ENCODE measurements at places on chromosomes 13 and 19.
A peak's percentile ranks its signal among the peaks of the same experiment; 100 is the strongest.

DNA sequence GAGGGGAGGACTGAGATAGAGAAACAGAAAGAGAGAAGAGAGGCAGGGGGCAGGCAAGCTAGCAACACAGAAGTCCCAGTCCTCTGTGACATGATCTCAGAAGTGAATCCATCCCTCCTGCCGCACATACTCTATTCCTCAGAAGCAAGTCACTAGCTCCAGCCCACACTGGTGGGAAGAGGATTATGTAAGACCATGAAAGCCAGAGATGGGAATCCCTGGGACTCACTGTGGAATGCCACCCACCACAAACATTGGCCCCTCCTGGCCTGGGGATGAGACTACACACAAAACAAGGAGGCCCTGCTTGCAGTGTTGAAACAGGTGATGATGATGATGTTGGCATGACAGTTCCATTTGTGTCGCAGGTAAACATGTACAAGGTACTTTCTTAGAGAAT lies 419.9 kb downstream of the IRS2 start:
- DNase-seq, result no peak

DNA sequence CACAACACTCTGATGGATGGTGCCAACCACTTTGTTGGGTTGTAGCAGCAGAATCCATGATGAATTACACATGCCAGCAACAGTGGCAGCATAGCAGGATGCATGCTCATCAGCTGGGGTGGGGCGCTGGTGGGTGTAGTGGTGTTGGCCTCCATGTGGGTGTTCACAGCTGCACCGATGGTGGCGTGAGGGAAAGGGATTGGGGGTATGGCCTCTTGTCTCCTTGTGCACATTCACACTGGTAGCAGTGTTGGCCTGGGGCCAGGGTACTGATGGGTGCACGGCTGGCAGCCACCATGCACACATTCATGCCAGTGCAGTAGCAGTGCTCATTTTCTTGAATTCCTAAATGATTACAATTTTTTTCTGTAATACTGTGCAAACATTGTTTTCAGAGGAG lies 2748.8 kb upstream of the PCDH20 start:
- DNase-seq, result no peak

- no peak for DNase-seq
Observed at GRCh38 chr19:44903602-44904425, 1.8 kb upstream of the APOE start.

GRCh38 chr19:7578127-7578526 lies 17.5 kb upstream of the CAMSAP3 start:
- DNase-seq, result no peak

- DNase-seq, result peak; percentile 99
Observed at GRCh38 chr19:51367565-51368365, 1.0 kb downstream of the CLDND2 start.

DNA sequence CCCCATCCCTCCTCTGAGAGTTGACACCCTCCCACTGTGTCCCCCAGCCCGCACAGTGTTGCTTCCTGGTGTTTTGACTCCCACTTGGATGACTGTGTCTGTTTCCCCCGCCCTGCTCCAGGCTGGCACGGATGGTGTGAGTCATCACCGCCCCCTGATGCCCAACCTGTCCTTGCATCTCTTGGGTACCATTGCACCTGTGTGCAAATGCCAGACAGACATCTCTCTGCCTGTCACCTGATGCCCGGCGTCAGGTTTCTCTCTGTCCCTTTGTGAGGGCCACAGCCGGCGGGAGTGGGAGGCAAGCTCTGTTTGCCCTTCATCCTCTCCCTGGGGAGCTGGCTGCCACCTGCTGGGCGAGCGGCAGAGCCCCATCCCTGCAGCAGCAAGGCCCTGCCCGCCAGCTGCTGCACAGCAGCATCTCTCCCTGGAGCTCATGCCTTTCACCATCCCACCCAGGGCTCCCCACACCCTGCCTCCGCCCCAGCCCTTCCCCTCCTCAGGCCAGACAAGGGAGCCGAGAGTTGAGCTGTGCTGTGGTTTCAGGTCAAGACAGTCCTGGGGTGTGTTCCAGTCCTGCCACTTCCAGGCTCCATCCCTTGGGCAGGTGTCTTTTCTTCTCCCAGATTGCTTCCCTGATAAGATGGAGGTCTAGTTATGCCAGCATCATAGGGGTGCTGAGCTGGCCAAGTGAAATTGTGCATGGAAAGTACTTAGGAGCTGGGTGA lies 29.7 kb downstream of the NKPD1 start:
- DNase-seq, result no peak

DNA sequence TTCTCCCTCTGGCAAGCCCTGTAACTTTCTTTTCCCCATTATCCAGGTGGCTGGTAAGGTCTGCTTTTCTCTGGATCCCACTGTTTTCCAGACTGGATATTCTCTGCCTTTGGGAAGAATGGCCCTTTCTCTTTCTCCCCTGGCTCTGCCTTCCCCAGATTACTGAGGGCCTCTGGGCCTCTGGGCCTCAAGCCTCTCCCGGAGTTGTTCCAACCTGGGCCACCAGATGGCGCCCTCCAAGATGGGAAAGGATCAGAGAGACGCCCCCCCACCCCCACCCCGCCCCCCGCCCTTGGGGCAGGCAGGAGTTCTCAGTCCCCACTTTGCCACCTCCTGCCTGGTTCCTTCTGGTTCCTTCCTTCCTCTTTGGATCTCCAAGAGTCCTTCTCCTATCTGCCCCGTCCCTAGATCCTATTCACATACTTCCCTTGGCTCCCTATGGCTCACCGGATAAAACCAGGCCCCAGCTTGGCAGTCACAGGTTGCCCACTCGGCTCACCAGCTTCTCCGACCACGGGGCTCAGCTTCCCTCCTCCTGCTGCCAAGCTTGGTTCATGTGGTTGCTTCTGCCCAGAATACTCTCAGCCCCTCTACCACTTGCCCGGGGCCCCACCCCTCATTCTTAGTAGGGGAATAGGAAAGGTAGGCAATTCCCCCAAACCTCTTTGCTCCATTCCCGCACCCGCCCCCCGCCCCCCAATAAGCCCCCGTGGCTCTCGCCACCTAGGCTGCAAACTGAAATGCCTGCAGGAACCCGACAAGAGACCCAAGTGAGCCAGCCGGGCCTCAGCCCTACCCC lies 13.1 kb downstream of the EPS8L1 start:
- DNase-seq, result peak; percentile 37

- DNase-seq, result no peak
Observed at GRCh38 chr13:36082396-36082795, 48.8 kb downstream of the DCLK1 start.

GRCh38 chr13:21595546-21595822 lies 8.5 kb downstream of the MICU2 start:
- no peak for DNase-seq

- DNase-seq, result no peak
Observed at GRCh38 chr13:60220072-60220471, 56.3 kb upstream of the DIAPH3 start.

DNA sequence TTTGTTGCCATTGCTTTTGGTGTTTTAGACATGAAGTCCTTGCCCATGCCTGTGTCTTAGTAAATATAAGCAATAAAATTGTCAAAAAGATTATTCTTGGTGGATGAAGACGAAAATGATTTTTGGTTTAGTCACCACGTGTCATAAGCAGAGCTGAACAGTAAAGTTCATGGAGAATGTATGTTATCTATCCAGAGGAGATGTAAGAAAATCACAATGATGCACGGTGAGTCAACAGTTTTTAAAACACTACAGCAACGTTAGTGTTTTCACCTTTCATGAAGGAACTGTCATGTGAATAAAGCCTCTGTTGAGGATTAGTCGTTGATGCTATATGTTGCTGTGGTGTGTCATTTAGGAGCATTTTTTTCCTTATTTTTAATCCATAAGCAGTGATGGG lies 137.6 kb downstream of the GPC6 start:
- DNase-seq, result no peak

GRCh38 chr13:108226184-108226583 lies 8.0 kb downstream of the ABHD13 start:
- no peak for DNase-seq

DNA sequence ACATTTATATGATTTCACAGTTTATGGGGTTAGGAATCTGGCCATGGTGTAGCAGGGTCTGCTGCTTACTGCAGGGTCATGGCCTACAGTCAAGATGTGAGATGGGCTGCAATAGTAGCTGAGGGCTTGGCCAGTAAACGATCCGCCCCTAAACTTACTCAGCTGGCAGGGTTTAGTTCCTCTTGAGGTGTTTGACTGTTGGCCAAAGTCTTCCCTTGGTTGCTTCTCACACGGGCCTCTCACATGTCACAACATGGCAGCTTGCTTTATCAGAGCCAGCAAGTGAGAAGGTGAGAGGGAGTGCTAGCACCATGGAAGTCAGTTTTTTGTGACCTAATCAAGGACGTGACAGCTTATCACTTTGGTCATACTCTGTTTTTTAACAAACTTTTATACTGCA lies 77.1 kb downstream of the DNAJC3 start:
- DNase-seq, result no peak

DNA sequence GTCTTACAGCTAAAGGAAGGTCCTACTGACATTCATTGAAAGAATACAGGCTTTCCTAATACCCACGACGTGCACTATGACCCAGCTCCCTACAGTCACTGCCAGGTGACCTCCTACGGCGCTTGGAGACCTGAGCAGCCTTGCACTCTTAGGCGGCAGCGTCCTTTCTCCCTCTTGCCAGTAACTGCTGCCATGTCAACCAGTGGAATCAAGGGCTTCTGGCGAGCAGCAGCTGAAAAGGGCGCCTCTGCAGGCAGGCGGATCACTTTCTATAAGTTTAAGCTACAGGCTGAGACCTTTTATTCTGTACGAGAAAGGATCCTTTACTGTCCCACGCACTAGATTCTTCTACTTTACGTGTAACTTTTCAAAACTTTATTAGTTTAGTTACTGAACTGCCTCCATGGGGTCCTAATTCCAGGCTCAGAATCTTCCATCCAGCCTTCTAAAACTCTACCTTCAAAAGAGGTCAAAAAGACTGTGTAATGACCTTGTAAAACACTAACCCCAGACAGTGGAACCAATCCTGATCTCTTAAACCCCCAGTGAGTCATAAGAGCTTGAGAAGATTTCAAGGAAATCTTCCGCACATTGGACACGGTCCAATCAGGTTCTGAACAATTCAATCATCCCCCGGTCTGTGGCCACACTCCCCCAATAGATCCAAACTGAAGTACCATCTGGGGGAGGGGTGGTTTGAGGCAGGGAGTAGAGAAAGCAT lies 1.9 kb downstream of the KCTD12 start:
- DNase-seq, result no peak

- DNase-seq, result no peak
Observed at GRCh38 chr13:31556376-31556775, 182.9 kb upstream of the RXFP2 start.

DNA sequence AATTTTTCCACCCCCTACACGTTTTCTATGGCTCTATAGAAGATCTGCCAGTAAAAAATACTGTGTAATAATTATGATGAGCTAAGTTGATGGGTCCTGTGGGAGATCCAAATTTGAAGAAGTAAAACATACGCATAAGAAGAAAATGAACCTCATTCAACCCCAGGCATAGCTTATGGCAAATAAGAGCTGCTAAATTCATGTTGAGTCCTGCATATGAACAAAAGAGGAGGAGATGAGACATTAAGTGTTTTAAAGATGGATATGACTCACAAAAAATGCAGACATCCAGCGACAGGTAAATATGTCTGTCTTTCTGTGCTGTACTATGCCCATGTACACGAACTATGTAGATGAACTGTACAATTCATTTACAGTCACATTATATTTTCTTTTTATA lies 101.9 kb downstream of the LIG4 start:
- DNase-seq, result no peak

GRCh38 chr13:80055847-80056246 lies 285.1 kb downstream of the SPRY2 start:
- no peak for DNase-seq

DNA sequence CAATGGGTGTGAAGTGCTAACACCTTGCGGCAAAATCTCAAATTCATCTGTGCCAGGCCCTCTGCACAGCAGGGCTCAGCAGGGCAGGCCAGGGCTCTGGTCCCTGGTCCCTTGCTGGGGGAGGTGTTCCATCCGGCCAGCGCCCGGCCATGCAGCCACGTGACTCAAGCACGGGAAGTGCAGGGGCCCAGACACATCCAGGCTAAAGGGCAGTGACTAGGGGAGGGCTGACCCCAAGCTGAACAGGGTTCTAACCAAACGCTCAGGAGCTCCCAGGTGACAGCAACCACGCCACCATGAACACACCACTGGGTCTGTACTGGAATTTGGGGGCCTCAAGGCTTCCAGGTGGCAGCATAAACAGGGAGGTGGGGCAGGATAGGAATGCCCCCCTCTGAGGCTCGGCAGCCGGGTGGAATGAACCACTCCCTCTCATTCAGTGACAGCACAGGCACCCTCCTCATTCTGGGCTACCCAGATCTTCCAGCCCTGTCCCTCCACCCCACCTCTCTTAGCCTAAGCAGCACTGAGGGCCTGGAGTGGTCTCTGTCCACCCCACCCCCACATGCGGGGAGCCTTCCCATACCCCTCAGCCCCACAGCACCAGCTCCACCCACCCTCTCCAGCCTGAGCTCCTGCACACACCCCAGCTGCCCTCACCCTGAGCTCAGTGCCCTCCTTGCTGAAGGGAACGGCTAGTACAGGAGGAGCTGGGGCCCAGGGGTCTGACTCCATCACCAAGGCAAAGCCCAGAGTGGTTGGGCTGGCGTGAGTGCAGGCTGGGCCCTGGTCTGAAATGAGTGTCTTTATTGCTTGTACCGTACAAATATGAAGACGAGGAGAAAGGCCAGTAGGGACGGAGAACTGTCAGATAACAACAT lies 5.3 kb upstream of the CCNP start:
- DNase-seq, result no peak

- no peak for DNase-seq
Observed at GRCh38 chr13:77067519-77067918, 40.6 kb upstream of the FBXL3 start.

GRCh38 chr13:85755123-85755522 lies 44.1 kb downstream of the SLITRK6 start:
- DNase-seq, result no peak

- no peak for DNase-seq
Observed at GRCh38 chr13:97757807-97758206, 195.7 kb upstream of the IPO5 start.

- DNase-seq, result no peak
Observed at GRCh38 chr13:95494082-95494681, 58.3 kb upstream of the CLDN10 start.

GRCh38 chr13:31320946-31321345 lies 121.2 kb downstream of the B3GLCT start:
- DNase-seq, result no peak

GRCh38 chr13:112248406-112248760 lies 127.8 kb upstream of the SPACA7 start:
- DNase-seq, result no peak

All from thoracic aorta (tissue), 2 donors.